ENCODE measurements at places on chromosomes 6 and 20.

GRCh38 chr6:35076997-35077712 is 64.0 kb downstream of the TCP11 start:
- peak; percentile 51 for DNase-seq

DNA sequence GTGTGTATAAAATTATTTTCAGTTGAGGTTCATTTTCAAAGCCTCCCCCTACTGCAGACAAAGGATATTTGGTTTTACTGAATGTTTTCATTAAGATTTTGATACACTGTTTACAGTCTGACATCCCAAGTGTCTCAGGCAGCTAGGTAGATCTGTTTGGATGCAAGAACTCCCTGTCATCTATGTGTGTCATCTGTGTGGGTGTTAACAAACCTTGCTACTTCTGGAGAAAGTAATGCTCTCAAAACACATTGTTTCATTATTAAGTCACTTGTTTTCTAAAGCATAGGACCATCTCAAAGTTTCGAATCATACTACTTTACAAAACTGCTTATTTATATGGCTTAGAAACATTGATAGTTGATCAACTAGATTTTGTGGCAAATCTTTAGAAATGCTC is 114.5 kb upstream of the TMEM170B start:
- DNase-seq, result no peak

- DNase-seq, result no peak
Measured at GRCh38 chr6:143157131-143157530, 96.4 kb downstream of the AIG1 start.

- peak; percentile 68 for DNase-seq
Measured at GRCh38 chr20:13788167-13788834, 3.5 kb downstream of the NDUFAF5 start.

DNA sequence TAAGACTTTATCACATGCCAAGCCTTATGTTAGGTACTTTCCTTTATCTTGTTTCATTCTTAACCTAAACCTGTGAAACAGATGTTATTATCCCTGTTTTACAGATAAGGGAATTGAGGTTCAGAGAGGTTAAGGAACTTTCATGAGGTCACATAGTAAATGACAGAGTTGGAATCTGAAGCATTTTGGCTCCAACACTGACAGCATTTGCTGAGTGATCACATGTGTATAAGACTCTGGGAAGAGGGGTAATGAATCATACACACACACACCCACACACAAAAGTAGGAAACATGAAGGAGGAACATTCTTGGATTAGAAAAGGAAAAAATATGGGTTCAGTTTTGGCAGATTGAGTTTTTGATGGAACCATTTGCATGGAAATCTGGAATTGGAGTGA is 212.5 kb downstream of the GJA1 start:
- DNase-seq, result no peak

GRCh38 chr6:141809901-141810300 is 322.8 kb upstream of the GJE1 start:
- DNase-seq, result no peak

GRCh38 chr6:43893073-43893472 is 123.1 kb downstream of the VEGFA start:
- no peak for DNase-seq

GRCh38 chr6:7235712-7236305 is 77.2 kb downstream of the SSR1 start:
- peak; percentile 42 for DNase-seq

GRCh38 chr6:110875548-110876169 is 1.1 kb downstream of the AMD1 start:
- DNase-seq, result peak; percentile 34

DNA sequence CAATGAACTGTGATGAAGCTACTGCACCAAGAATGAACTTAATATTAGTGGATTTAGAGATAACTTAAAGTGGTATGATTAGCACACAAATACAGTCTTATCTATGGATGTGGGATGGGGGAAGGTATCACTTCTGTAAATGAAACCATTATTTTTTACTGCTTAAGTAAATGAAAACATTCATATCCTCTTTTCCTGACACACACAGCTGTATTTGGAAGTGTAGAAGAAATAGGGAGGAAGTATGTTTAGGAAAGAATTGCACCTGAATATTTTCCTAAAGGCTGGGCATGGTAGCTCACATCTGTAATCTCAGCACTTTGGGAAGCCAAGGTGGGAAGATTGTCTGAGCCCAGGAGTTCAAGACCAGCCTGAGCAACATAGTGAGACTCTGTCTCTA is 96.8 kb downstream of the HIVEP2 start:
- DNase-seq, result no peak

DNA sequence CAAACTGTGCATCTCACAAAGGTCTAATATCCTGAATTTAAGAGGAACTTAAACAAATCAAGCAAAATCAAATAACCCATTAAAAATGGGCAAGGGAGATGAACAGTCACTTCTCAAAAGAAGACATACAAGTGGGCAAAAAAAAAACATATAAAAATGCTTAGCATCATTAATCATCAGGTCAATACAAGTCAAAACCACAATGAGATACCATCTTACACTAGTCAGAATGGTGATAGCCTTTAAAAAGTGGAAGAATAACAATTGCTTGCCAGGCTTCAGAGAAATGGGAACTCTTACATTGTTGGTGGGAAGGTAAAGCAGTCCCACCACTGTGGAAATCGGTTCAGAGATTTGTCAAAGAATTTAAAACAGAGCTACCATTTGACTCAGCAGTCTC is 646.7 kb upstream of the PTCHD4 start:
- DNase-seq, result no peak

DNA sequence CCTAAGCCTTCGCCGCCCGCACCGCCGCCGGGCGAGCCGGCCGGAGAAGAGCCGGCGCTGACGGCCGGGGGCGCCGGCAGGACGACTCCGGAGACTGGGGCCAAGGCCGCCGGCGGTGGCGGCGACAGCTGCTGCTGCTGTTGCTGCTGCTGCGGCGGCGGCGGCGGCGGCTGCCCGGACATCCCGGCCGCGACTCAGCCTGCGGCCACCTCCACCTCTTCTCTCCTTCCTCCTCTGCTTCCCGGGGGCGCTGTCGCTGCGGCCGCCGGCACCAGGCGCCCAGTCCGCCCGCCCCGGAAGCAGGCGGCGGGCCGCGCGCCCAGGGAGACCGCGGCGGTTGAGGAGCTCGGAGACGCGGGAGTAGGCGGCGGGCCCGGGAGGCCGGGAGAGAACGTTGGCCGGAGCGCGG is 307 bp downstream of the RANBP9 start:
- DNase-seq, result no peak

GRCh38 chr6:87066449-87067333 is 28.2 kb downstream of the CGA start:
- DNase-seq, result peak; percentile 59

- no peak for DNase-seq
Measured at GRCh38 chr6:165456286-165456685, 146.9 kb upstream of the C6orf118 start.

- no peak for DNase-seq
Measured at GRCh38 chr6:148288541-148288940, 54.1 kb upstream of the SASH1 start.
